ENCODE measurements at places on chromosomes 2 and 18. TPM values are rescaled to one million over a fixed set of nuclear protein-coding genes. Genes with fewer than 3 reads are reported as not detected.

DNA sequence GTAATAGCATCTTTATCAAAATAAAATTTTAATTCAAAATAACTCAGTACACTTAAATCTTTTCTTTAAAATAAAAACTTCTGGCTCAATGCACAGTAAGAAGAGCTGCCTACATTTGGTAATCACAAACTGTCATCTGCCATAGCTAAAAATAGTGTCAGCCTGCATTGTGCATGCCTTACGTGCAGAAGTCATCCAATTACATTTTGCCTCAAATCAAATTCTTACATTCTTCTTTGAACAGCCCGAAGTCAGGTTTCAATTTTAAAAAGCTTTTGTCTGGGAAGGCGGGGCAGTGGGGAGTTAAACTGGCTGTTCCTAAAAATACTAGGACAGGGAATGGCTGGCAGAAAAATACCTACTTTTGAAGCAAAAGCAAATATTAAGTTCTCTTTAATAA, 51.1 kb downstream of the RTN4 start:
- no peak for DNase-seq

Gene STON1
- polyA plus RNA-seq = 2.6 TPM

GRCh38 chr2:37993143-37993542, 68.1 kb downstream of the RMDN2 start:
- DNase-seq = no peak

Gene AOX1
- polyA plus RNA-seq = 5.6 TPM

Gene TLX2
- not detected for polyA plus RNA-seq

DNA sequence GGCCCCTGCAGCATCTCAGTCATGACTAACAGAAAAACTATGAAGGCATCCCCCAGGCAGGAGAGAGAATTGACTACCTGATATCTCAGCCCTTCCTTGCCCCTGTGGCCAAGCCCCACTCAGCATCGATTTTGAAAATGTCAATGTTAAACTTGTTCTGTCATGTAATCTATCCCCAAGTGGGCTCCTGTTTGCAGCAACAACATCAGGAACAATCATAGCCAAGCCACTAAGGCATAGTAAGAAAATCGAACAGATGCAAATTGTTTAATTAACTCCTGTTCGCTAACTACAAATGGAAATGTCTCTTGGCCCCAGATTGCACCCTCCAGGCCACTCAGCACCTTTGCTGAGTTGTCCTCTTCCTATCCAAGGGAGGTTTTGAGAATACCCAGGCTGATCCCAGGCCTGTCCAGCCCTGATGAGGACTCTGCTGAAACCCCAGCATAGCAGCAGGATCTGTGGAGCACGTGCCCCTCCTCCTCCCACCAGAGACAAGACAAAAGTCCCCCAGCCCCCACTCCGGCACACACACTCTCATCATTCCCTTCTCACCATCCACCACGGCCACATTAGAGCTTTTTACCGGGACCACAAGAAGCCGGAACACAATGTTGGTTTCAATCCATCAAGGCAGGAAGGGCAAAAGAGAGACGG, 150.1 kb downstream of the TNS1 start:
- no peak for DNase-seq

GRCh38 chr18:50468807-50469206, 91.1 kb upstream of the MAPK4 start:
- no peak for DNase-seq

Gene BOLL
- 0.08 TPM for polyA plus RNA-seq

Gene AMER3
- not detected for polyA plus RNA-seq

Gene TEX51
- polyA plus RNA-seq = not detected

Gene GALNT13
- not detected for polyA plus RNA-seq

Gene CYTIP
- 0.38 TPM for polyA plus RNA-seq

DNA sequence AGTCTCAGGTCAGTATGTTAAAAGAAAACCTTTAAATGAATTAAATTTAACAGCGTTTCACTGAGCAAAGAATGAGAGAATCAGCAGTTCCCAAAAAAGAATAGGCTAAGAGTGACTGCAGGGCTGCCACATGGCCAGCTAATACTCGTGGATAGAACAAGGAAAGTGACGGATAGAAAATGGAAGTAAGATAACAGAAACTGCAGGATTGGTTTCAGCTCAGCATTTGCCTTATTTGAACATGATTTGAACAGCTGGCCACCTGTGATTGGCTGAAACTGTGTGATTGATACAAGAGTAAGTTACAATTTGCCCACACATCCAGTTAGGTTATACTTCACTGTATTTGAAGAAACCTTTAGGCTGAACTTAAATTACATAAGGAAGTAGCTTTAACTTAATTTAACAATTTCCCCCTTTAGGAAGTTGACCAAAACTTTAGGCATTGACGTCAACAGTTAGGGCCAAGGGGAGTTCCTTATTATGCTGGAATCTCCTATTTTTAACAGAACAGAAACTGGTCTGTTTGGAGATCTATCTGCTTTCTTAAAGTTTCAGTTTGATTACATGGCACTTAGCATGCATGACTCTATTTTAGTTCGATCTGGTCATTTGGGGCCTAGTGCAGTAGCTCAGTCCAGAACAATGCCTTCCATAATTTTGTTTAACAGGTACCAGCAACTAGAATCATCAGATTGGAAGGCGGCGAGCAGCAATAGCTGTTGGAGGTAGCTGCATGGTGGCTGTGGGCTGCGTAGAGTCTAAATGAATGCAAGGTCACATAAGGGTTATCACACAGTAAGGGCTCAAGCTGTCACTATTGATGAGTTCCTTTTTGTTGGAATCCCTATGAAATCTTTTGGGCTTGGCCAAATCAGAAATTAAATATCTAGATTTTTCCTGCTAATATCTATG, 143.4 kb downstream of the TRIM43 start:
- no peak for DNase-seq

DNA sequence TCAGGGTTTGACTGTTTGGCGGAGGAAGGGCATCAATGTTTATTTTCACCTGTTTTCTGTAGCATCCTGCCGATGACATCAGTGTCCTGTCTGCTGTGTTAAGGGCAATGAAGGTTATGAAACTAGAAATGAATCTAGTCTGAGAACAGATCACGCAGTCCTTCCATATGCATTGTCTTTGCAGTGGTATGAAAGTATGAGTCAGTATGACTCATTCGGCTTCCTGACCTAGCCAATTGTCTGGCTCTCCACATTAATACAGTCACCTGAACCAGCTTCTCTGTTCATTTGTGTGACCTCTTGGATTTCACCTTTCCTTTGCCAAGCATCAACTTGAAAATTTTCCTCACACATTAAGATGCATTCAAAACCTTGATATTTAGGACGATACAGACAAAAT, 353.8 kb downstream of the RND3 start:
- no peak for DNase-seq

- no peak for DNase-seq
Observed at GRCh38 chr2:197673606-197674005, 1.8 kb downstream of the RFTN2 start.

Gene KIAA2012
- not detected for polyA plus RNA-seq

Gene DCDC2C
- polyA plus RNA-seq = not detected

DNA sequence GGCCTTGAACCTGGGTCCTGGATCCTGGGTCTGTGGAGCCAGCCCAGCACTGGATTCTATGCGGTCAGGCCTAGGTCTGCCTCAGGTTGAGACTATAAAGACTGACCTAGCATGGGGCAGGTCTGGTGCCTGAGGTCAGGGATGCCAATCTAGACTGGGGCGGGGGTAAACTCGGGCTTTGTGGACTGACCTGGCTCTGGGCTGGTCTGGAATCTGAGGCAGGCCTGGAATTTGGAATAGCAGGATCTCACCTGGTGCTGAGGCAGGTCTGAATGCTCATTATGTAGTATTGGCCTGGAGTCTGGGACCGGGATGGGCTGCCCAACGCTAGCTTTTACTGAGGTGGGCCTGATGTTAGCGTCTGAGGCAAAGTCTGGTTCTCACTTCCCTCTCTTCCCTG, 256.0 kb downstream of the KIAA1328 start:
- no peak for DNase-seq

Gene GAREM1
- polyA plus RNA-seq = 13.0 TPM

DNA sequence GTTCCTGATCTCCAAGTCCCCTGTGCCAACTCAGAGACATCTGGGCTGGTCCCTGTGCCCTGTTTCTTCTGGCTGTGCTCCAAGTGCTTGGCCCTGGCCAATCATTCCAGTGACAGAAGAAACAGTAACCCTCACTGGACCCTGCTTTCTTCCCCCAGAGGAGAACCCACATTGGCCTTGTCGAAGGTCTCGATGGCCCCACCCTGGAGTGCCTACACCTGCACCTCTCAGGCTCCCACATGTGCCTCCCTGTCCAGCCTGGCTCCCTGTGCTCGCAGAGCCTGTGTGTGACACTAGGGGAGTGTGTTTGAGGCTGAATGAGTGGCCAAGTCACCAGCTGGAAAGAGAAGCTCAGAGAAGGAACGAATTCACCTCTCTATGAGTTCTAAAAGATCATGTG, 5.9 kb upstream of the MAL start:
- DNase-seq = no peak

- no peak for DNase-seq
Observed at GRCh38 chr2:18522484-18523146, 37.8 kb downstream of the RDH14 start.

DNA sequence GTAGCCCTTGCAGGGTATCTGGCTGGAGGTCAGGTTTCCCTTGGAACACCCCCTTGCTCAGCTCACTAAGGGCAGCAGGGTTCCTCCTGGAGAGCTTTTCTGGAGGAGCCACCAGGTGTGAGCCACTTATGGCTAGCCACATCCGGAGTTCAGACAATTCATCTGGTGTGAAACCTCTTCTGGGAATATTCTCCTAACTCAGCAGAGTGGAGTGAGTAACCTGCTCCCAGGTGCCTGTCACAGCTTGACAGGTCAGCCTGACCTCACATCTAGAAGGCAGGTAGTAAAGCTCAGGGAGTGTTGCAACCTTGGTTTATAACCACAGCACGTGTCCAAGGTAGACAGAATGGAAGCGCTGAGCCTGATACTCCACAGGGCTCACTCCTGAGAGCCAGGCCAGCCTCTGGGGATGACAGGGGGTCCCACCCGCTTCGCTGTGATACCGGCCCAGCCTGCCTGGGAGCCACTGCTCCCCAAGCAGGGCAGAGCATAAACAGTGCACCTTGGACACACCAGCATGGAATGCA, 62.6 kb upstream of the TGFA start:
- no peak for DNase-seq

Gene ARHGAP28
- 1.1 TPM for polyA plus RNA-seq

DNA sequence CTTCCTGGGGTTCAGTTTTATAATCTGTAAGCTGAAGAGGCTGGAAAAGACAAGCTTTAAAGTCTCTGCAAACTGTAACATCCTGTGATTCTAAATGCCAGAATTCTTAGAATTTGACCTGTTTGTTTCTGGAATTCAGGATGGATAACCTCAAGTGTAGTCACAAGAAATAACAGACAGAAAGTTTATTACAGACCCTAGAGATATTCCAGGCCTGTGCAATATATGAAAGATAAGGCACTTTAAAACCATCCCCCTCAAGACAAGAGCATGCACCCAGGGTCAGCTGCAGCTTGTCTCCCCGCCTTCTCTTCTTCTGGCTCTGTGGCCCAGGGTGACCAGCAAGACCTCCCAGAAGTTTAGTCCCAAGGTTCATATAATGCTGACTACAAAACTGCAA, 298.7 kb upstream of the ACVR2A start:
- DNase-seq = no peak

Gene ATP6V1B1
- polyA plus RNA-seq = 1.8 TPM

GRCh38 chr2:68292108-68292710, 27.5 kb downstream of the CNRIP1 start:
- DNase-seq = no peak

Gene PXDN
- 5.9 TPM for polyA plus RNA-seq

Gene CFAP65
- not detected for polyA plus RNA-seq

Gene PLEK
- 1.5 TPM for polyA plus RNA-seq

GRCh38 chr18:23584019-23584983, 2.0 kb downstream of the NPC1 start:
- no peak for DNase-seq

Gene SLC23A3
- 0.17 TPM for polyA plus RNA-seq

Gene DSG2
- 21.9 TPM for polyA plus RNA-seq

DNA sequence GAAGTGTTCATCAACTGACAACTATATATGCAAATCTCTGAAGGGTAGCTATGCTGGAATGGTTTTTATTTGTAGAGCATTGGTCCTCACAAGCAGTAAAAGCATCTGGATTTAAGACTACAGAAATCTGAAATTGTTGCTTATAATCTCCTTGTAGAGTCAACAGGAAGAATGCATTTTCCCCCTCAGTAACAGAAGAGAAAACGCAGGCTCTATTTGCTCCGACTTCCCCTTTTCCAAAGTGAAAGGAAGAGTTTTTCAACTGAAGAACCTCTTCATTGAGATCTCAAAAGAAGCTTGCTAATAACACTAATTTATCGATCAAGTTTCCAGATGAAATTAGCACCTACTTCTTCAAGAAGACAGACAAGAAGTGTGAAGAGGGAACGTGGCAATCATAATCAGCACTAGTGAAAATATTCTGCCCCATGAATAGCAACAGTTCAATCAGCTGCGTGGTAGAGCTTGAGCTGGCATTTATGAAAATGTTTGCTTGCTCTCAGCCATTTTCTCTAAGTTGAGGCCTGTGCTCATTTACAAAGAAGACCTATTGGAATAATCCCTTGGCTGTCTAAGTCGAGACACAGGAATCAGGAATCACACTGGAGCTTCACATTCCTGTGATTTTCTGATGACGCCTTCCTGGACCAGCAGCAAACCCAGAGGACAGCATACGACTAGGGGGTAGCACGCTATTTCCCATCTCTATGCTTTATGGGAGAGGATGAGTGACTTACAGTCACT, 43.7 kb downstream of the TGIF1 start:
- no peak for DNase-seq

DNA sequence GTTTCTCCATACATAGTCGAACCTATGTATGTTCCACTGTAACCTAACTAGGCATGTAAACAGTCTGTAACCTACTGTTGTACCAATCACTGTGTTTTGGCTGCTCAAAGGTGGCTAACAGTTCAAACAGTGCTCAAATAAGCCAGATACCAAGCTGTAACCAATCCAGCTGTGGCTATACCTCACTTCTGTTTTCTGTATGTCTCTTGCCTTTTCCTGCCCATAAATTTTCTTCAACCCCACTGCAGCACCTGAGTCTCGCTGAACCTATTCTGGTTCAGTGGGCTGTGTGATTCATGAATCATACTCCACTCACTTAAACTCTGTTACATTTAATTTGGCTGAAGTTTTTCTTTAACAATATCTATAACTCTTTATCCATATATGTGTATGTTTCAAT, 340.7 kb downstream of the LPIN1 start:
- no peak for DNase-seq

All from heart left ventricle (tissue), 16 donors.